ENCODE measurements at places on chromosomes 4 and X. TPM values are rescaled to one million over a fixed set of nuclear protein-coding genes. Genes with fewer than 3 reads are reported as not detected.

ARHGAP6 gene
- 0.14 TPM for total RNA-seq

CSN1S1 gene
- not detected for total RNA-seq

MTNR1A gene
- total RNA-seq, result not detected

GAGE12F gene
- 0.35 TPM for total RNA-seq

HPGDS gene
- not detected for total RNA-seq

XAGE1A gene
- not detected for total RNA-seq

Data from H4 (cell line).